NCI-H1092 (cell line): ENCODE measurements at places on chromosomes 16 and 17.

DNA sequence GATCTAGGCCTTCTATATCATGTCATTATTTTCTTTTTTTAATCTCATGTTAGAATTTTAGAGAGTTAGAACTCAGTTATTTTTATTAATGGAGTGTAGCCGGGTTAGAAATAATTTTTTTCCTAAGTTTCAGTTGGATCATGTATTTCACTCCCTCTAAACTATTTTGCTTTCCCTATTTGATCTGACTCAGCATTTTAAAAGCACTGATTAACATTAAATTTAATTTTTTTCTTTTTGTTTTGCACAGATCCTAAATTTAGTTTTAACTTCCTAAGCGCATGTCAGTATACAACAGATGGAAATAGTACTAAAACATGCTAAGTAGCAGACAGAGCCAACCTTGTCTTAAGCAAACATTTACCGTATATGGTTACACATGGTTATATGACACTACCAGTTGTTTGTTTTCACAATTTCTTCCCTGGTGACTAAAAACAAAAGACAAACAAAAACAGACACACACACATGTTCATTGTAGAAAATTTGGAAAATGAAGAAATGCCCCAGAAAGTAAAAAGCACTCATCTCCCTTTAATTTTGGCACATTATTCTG, 33.6 kb upstream of the RAB11FIP4 start:
- no peak for DNase-seq

DNA sequence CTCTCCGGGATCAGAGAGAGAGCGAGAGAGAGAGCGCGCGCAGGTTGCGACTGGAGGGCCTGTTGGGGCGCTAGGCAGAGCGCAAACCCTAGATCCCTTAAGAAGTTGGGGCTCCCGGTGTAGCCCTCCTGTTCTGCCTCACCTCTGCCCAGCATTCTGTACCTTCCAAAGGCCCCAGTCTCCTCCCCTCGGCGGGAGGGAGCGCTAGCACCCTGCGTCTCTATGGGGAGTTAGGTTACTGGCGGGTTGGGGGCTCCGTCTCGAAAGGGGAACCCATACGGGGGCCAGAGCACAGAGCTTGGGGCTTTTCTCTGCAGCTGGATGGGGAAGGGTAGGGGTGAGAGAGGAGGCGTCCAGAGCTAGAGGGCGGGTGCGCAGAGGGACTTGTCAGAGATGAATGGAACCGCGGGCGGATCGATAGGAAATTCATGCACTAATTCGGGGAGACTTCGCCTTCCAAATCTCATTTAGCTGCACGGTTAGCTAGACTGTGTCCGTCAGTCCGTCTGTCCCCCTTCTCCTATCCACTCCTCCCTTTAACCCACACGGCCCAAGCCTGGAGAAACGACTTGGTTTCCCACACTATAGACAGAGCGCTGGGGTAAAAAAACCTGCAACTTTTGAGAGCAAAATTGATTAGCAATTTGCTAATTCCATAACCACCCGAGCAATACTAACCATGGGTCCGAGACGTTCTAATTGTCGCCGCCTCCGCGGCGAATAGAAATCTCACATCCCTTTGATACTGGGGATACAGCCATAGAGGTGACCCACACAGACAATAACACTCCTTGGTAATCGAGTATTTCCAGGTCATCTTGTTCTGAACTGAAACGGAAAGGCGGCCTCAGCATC, 693 bp upstream of the HOXB4 start:
- DNase-seq, result peak; percentile 58

DNA sequence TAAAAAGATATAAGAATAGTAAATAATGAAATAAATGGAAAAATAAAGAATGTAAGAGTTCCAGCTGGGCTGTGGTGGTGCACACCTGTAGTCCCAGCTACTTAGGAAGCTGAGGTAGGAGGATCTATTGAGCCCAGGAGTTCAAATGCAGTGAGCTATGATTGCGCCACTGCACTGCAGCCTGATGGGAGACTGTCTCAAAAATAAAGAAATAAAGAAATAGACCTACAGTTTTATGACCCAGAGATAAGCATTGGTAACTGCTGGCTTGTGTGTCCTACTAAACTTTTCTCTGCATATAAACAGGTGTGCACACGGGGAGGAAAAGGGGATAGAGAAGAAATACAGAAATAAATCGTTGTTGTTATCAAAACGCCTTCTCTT, 7.8 kb upstream of the PDP2 start:
- DNase-seq, result no peak

DNA sequence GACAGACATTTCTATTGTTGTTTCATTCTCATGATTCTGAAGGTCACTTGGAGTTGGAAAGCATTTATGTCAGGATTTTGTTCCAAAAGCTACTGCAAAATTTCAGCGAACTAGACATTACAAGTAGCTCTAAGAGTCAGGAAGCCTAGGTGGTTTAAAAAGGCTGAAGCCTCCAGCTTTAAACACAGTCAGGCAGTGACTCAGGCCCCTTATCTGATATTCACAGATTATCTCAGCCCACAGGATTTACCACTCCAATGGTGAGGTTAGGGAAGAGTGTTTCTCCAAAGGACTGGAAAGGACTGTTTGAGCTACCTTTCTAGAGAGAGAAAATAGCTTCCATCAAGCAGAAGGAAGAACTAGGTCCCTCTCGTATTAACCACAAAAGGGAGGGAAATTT, 624.4 kb upstream of the C16orf82 start:
- no peak for DNase-seq

- DNase-seq, result peak; percentile 1
These were observed 13.5 kb upstream of the DHRS13 start for GRCh38 chr17:28916302-28916934.

- no peak for DNase-seq
These were observed 20.7 kb downstream of the TRAP1 start for GRCh38 chr16:3696425-3697218.

GRCh38 chr16:30651124-30652004, 604 bp downstream of the PRR14 start:
- peak; percentile 26 for DNase-seq

DNA sequence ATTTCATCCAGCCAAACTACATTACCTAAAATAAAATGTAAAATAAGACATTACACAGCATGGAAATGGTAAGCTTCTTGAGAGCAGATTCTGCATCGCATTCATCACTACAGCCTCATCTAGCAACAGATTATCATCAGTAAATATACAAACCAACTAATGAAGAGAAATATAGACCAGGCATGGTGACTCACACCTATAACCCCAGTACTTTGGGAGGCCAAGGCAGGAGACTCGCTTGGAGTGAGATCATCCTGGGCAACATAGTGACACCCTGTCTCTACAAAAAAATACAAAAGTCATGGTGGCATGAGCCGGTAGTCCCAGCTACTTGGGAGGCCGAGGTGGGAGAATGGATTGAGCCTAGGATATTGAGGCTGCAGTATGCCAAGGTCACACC, 19.9 kb downstream of the NCBP3 start:
- no peak for DNase-seq

DNA sequence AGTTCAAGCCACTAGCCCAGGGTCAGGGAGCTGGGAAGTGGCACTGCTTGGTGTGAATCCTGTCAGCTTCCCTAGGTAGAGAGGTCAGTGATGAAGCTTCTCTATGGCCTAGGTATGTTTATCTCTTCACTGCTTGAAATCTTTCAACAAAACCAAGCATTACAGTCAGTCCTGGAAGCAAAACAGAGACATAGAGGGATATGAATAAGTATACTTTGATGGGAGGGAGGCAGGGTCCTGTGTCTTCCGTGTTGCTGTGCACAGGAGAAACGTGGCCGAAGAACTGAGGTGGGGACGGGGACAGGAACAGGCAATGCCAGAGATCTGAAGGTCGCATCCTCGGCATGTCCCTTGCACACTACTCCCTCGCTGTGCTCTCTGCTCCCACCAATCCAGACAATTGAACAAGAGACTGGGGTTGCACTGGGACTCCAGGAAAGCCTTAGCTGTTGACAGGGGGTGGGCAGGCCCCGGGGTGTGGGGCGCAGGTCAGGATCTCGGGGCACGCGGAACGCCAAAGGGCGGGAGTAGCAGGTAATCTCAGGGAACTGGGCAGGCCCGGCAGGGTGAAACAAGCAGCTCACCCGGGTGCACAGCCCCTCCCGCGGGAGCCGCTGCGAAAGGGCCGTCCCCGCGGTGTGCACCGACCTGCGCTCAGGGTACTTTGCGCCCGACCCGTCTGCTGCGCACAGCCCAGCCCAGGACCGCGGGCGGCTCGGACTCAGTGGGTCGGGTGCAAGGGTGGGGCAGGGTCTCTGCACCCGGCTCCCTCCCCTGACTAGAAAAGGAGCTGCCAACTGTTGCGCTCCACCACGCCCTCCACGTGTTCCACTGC, at the start of gene MT1H:
MT1H (plus strand) TSS at position 810 of the 835 bp plus-strand sequence. CDS start 71 bp downstream, outside the sequence.
- DNase-seq, result no peak

DNA sequence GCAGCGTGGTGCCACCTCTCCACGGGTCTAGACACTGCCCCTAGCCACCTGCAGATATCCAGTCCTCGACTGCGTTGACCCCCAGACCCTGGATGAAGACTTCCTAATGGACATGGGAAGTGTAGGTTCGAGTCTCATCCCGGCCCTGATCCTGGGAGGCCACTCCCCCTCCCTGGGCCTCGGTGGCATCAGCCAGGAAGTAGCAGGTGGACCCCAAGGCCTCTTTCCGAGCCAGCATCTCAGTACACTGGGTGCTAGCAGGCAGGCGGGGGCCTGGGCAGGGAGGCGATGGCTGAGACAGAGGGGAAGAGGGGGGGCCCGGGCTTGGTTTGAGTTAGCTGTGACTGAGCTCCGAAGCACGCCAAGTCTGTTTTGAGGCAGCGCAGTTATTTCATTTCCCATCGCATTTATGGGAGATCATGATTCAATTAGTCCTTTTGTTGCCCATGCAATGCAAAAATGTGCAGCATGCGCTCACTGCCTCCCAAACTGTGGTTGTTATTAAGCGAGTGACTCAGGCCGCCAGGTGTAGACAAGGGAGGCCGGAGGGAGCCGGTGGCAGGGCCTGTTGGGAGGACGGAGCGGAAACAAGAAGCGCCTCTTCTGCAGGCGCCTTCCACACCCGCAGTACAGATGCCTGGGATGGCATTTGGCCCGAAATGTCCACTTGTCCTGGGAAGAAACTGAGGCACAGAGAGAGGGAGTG, 25.3 kb upstream of the ZNF469 start:
- no peak for DNase-seq

GRCh38 chr17:81027038-81027437, 7.9 kb upstream of the BAIAP2 start:
- no peak for DNase-seq

GRCh38 chr17:52181782-52182181, 23.3 kb upstream of the CA10 start:
- DNase-seq, result no peak

DNA sequence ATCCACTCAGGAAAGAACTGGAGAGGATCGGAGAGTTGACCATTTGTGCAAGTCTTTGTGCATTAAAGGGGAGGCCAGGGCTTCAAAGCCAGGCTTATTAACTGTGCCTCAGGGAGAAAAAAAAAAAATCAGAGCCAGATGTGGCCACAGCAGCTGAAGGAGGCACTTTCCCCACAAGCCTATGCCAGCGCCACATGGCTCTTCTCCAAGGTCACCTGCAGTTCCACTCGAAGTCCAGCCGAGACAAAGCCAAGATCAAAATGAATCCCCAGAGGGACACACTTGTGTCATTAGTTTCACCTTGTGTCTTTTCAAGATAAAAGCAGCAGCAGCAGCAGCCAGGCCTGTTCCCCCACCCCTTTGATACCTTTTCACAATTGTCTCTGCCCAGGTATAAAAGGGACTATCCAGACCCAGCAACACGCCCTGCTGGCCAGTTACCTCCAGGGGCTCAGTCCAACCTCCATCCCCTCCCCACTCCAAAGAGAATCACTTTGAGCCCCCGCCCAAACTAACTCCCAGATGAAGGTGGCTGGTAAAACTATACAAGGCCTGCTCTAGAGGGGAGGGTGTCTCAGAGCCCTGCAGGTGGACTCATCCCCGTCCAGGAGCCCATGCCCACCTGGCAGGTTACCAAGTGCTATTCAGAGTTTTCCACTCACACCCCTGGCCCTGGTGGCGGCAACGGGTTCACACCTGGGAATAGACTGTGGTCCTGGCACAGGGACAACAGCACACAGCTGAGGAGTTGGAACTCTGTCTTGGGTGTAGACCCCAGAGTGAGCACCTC, 29.2 kb downstream of the AXIN2 start:
- peak; percentile 15 for DNase-seq

- DNase-seq, result peak; percentile 5
These were observed 1425.1 kb upstream of the CDH8 start for GRCh38 chr16:63461248-63461841.

DNA sequence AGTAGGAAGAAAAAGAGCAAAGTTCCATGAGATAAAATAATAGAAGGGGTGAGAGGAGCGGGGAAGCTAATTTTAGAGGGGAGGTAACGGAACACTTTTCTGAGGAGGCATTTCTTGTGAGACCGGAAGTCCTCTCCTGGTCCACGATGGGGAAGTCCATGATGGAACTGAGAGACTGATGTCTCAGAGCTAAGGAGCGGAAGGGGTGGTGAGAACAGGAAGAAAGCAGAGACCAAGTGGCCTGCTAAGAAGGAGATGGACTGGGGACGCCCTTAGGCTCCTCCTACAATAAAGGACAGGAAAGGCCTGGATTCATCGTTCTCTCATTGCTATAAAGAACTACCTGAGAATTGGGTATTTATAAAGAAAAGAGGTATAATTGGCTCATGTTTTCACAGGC, 59.4 kb downstream of the ADAMTS18 start:
- no peak for DNase-seq

DNA sequence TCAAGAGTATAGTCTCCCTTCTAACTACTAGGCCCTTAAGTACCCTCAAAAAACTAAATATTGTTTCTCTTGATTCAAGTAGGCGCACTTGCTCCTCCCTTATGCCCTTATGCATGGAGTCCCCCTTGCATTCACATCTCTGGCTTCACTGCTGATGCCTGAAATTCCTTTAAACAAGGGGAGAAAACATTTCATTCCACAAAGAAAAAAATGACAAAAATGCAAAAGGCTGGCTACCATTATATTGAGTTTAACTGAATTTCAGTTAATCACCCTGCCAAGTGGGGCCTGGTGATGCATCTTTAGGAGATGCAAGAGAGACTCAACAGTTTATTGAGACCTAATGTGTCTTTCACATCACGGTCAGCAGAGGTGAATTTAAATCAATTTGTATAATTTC, 35.6 kb downstream of the CRLF3 start:
- no peak for DNase-seq

- DNase-seq, result no peak
These were observed 102.6 kb downstream of the N4BP1 start for GRCh38 chr16:48507391-48507790.

GRCh38 chr16:27642756-27643155, 92.8 kb downstream of the KATNIP start:
- DNase-seq, result no peak
